ELR (cell line): ENCODE measurements at places on chromosomes 11 and 22.

- no peak for DNase-seq
Measured at GRCh38 chr11:117392001-117392690, 64.5 kb downstream of the CEP164 start.

- no peak for DNase-seq
Measured at GRCh38 chr11:27255447-27255828, 107.6 kb downstream of the CCDC34 start.

DNA sequence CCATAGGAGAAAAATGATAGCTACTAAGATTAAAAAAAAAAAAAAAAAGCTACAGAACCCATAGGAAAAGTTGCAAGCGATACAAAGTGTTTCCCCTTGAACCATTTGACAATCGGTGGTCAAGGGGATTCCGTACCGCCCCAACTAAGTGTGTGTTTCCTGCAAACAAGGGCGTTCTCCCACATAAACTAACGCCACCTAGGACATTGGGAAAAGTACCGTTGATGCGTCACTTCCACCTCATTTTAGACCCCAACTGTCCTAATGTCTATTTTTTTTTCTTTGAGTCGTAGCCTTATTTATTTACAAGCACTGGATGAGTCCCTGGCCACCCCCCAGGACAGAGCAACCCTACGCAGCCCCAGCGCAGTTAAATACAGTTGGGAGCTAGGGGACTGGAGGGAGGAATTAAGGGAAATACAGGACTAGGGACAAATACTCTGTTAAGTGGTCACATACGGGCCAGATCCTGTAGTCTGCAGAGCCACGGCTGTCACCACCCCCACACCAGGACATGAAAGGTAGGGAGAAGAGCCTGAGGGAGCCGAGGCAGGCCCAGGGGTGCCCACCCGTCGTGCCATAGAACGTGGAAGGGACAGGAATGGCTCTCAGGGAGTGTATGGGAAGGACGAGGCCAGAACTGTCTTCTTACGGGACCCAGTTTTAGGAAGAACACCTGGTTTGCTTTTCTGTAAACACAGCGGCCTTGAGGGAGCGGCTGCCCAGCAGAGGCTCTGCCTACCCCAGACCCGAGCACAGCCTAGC is 19.0 kb downstream of the EIF1AD start:
- DNase-seq = no peak

GRCh38 chr22:17281440-17281841 is 62.2 kb upstream of the ADA2 start:
- no peak for DNase-seq

DNA sequence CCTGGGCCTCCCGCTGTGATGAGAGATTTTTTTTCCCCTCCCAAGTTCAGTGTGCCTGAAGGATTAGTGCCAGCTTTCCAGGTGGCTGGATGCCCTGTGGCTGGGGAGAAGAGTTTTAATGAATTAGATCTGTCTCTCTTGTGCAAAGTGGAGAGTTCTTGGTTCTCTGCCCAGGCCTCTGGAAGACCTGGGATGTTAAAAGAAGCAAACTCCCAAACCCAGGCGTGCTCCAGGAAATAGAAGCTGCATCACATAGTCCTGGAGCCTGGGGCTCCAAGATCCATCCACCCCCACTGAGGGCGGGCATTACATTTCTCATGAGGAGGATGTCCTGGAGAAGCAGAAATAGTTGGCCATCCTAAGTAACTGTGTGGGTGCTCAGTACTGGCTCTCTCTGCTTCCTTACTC is 30.6 kb downstream of the SDHAF2 start:
- DNase-seq = no peak

DNA sequence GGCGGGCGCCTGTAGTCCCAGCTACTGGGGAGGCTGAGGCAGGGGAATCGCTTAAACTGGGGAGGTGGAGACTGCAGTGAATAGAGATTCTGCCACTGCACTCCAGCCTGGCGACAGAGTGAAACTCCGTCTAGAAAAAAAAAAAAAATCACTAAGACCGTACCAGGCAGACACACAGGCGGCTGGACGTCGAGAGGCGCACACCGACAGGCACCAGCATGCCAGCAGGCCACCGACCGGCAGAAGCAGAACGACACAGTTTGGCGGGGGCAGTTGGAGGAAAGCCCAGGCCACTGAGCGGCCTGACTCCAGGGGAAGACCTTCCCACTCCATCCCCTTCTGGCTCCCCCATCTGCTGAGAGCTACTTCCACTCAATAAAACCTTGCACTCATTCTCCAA is 17.5 kb downstream of the OR10D3 start:
- DNase-seq = no peak

DNA sequence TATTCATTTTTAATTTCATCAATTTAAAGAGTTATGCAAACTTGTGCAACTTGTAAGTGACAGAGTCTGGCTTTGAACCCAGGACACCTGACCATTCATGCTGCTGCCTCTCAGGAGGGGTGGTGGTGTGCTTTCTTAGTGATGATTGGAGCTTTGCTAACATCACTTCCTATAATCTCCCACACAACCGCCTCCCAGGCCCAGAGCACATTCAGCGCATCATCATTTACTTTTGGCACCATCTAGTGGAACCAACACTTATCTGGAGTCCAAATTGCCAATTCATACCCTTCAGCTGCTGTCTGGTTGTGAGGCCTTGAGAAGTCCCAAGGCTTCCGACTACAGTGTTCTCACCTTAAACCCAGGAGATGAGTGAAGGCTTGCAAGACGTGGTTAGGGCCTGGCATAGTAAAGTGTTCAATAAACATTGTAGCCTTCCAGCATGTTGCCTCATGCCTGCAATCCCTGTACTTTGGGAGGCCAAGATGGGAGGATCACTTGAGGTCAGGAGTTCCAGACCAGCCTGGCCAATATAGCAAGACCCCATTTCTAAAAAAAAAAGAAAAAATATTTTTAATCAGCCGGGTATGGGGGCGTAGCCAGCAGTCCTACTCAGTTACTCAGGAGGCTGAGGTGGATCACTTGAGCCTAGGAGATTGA is 1.1 kb upstream of the TTLL1 start:
- DNase-seq = peak; percentile 90

DNA sequence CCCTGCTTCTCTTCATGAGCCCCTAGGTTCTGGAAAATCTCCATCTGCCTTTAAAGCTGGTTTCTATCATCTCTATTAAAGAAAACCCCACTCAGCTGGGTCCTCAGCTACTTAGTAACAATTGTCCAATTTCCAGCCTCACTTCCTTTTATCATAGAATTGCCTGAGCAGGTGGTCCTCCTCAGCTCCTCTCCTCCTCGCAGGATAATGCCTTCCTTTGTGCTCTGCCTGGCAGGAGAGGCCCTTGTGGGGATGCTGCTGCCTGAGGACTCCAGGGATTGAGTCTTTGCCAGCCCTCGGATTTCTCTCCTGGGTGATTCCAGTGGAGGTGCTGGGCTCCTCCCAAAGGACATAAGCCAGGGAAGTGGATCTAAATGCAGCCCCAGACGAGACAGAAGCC is 448.3 kb downstream of the INSC start:
- DNase-seq = no peak

DNA sequence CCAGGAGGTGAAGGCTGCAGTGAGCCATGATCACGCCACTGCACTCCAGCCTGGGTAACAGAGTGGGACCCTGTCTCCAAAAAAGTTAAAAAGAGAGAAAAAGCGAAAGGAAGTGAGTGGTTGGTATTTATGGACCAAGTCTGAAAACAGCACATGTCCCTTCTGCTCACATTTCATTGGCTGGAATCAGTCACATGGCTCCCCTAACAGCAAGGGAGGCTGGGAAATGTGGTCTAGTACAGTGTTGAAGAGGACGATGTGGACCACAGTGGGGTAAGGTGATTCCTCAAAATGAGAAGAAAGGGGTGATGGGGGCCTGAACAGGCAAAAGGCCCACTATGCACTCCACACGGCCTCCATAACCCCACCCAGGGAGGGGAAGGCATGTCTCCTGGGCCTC is 32.5 kb upstream of the SMTN start:
- DNase-seq = no peak

DNA sequence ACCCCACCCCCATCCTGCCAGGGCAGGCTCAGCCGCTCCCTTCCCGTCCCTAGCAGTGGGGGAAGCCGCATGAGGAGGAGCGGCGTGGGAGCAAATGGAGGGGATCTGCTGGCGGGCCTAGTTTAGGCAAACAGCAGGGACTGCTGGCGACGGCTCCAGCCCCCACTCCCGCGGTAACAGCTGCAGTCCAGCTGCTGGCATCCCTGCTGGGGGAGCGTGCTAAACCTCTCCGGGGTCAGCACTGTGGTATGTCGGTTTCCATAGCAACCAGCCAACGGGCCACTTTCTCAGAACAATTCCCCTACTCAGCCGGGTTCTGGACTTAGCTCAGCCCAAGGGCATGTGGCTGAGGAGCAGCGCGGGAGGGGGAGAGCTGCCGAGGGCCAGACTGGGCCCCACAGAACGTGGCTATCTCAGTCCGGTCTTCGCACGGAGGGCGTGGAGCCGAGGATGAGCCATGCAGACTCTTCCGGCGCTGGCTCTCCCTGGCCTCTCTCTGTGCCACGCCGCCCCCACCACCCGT is 98.8 kb downstream of the PKNOX2 start:
- peak; percentile 81 for DNase-seq

GRCh38 chr22:43338766-43339345 is 4.3 kb downstream of the SCUBE1 start:
- DNase-seq = no peak

DNA sequence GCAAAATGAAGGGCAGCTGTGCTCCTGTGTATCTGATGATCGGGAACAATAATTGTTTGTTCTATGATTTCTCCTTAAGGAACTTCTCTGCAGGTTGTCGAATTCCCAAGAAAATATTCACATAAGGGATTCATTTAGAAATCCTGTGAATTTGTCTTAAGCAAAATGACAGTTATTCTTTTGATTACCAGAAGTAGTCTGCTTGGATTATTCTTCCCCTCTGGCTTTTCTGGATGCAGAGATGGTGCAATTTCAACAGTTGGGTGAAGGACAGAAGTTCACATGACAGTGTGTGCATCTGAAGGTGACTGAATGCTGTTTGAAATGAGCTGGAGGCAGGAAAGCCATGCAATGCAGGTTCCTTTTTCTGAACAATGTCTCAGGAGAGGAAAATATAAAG is 137.2 kb upstream of the MTMR2 start:
- no peak for DNase-seq

DNA sequence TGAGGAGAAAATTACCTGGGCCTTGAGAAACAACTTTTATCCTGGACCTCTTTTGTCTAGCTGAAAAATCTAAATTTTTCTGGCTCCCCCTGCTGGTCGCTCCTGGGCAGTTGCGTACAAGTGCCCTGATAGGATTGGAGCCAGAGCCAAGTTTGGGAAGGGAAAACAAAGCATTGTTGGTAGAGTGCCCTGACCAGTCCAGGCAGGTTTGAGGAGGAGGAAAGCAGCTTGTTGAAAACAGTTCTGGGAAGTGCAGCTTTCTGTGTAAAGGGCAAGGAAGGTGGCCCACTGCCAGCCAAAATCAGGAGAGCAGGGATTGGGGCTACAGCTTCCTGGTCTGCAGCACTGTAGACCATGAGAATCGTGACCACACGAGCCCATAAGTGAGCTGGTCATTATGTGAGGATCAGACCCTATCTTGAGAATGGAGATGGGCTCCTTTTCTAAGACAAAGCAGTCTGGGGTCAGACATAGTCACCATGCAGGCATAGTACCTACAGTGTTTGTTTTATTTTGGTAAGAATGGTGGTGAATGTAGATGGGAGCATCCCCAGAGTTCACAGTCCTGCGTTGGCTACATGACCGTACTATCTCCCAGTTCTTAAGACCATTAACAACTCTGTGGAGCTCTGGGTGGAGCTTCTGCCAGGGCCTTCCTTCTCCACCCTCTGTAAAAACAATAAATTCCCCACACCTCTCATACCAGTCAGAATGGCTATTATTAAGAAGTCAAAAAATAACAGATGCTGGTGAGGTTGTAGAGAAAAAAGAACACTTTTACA is 21.3 kb upstream of the PIK3IP1 start:
- peak; percentile 63 for DNase-seq

DNA sequence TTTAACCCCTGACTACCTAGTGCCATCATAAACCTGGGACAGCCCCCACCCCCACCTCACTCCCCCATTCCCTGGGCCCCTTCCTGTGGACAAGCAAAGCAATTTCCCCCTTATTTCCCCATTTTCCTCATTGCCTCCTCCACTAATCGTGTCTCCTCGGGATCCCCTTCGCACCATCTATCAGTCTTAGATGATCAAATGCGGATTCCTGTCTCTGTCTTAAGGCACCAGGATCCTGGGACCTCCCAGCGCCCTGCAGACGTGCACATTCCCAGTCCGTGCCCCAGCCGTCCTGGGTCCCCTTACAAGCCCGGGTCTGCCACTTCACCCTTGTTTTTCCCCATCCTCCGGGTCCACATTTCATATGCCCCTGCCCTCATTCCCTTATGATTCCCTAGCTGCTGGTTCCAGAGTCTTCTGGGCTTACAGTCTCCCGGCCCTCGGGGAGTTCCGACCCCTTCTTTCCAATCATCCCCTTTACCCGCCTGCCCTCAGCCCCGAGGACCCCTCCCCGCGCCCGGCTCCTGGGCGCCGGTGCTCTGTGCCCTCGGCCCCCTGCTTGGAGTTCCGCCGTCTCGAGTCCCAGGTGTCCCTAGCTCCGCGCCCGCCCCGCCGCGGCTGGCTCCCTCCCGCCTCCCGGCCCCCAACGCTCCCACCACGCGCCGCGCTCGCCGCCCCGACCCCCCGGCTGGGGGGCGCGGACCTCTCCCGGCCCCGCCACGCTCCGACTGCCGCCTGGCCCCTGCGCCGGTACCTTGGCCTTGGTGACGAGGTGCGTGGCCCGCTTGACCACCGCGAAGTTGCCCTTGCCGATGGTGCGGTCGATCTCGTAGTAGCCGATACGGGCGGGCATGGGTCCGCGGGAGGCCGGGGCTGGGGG is 599 bp downstream of the SIK3 start:
- peak; percentile 45 for DNase-seq

GRCh38 chr11:116939499-116939898 is 102.1 kb upstream of the APOA1 start:
- DNase-seq = no peak

DNA sequence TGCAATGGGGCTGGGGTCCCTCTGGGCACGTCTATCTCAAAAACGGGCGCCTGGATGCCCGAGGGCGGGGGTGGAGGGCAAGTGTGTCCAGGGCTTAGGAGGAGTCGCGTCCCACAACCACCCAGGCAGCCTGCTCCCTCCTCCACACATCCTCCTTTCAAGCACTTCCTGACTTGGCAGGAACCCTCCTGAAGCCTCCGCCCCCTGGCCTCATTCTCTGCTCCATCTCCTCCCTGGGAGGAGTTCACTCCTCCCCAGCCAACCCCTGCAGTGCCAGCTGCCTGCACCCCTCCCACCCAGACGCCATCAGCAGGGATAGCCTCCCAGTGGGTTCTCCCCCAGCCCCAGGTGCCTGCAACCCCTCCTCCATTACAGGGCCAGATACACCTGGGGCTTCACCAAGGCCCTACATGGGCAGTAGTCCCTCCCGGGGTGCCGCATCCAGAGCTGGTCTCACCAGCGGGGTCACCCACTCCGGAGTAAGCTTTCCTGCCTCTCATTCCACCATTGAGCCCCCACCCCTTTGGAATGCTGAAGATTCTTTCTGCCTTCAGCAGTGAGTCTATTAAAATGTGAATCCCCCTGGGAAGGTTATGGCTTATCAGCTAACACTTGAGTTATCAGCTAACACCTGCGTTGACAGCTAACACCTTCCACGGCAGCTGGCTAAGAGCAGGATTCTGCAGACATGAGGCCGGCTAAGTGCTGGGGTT is 24.4 kb downstream of the RTN4R start:
- peak; percentile 59 for DNase-seq
